ENCODE measurements at places on chromosomes 5 and 9. TPM values are rescaled to one million over a fixed set of nuclear protein-coding genes. Genes with fewer than 3 reads are reported as not detected.

DNA sequence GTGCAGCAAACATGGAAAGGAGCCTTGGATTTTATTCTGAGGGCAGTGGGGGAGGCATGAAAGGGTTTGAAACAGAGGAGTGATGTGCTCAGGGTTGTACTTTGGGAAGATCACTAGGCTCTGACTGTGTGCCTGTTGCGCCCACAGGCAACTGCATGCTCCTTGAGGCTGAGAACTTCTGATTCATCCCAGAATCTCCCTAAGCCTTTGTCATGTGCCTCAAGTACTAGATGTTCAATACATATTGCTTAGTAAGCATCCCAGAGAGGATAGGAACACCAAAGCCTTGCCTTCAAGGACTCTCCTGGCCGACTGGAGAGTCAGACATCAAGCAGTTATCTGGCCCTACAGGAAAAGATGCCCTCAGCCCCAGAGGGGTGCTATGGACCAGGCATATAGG, 54.1 kb downstream of the ARHGEF37 start:
- no peak for DNase-seq

GRCh38 chr9:2281031-2281802, 266.1 kb downstream of the SMARCA2 start:
- no peak for DNase-seq

GRCh38 chr5:32308946-32309345, 3.8 kb downstream of the MTMR12 start:
- no peak for DNase-seq

DNA sequence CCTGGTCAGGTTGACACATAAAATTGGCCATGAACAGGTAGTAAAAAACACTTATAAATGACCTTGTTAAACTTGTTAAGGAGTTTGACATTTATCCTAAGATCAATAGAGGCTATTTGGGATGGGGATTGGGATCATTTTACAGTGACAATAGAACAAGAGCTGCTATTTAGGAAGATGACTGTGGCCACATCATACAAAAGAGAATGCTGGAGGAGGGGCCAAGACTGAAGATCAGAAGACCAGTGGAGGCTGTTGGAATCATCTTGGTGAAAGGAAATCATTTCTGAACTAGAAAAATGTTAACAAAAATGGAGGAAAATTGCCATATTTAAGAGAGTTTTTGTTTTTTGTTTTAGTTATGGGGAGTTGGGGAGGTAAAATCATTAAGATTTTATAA, 304.8 kb upstream of the TLE4 start:
- no peak for DNase-seq

DNA sequence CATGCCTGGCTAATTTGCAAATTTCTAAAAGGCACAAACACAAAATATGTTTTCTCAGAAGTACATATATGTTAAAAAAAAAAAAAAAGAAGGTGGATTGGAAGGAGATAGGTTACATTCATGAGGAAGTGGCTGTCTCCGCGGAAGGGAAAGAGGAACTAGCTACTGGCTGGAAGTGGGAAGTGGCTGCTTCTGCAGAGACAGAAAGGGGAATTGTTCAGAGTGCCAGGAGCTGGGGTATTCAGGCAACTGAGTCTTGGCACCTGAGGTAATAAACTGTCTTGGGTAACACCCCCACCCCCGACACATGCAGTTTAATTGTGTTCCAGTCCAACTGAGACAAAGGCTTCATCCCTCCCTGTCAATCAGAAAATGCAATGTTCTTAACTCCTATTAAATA, 45.6 kb downstream of the S1PR3 start:
- no peak for DNase-seq

Gene RORB
- 1.2 TPM for total RNA-seq

Gene FABP6
- total RNA-seq = 1.6 TPM

Gene KLF9
- 52.8 TPM for total RNA-seq

Gene PAEP
- total RNA-seq = not detected

Gene PSAT1
- total RNA-seq = 0.77 TPM

Gene ALDH1A1
- total RNA-seq = 20.7 TPM

Measured in left ventricle myocardium inferior (tissue), 1 donor.